ENCODE measurements at places on chromosomes 2 and 18. TPM values are rescaled to one million over a fixed set of nuclear protein-coding genes. Genes with fewer than 3 reads are reported as not detected.

Gene CROCC2
- under 0.01 TPM for total RNA-seq

Gene GKN1
- not detected for total RNA-seq

Gene DSG3
- total RNA-seq = under 0.01 TPM

Gene BOLL
- not detected for total RNA-seq

Gene SH3RF3
- 6.3 TPM for total RNA-seq

Gene SATB2
- total RNA-seq = 11.8 TPM

Gene ALPP
- total RNA-seq = not detected

Gene TEX44
- total RNA-seq = not detected

Gene CBLN2
- not detected for total RNA-seq

Gene ASXL3
- total RNA-seq = 0.13 TPM

Gene EFHD1
- total RNA-seq = 1.1 TPM

Gene SERPINB12
- total RNA-seq = not detected

Gene EHD3
- 108 TPM for total RNA-seq

Gene FAM117B
- total RNA-seq = 1.5 TPM

Gene ST8SIA3
- not detected for total RNA-seq

Gene DLX1
- 0.62 TPM for total RNA-seq

Gene SLC23A3
- total RNA-seq = 1.6 TPM

Gene SP9
- total RNA-seq = not detected

Gene PLGLB2
- 0.87 TPM for total RNA-seq

Gene PDE6D
- total RNA-seq = 16.4 TPM

Data from aortic smooth muscle cell (primary cell).